ENCODE measurements at places on chromosomes 3 and 15. TPM values are rescaled to one million over a fixed set of nuclear protein-coding genes. Genes with fewer than 3 reads are reported as not detected.
A peak's percentile ranks its signal among the peaks of the same experiment; 100 is the strongest.

GRCh38 chr3:133246773-133247172 is 153.1 kb upstream of the BFSP2 start:
- H3K4me1 ChIP-seq: no peaks in the 10 kb centered on the region
- H3K27me3 ChIP-seq: peaks cover 2% of the 10 kb centered on the region
- DNase-seq: no peak
- H3K36me3 ChIP-seq: no peaks in the 10 kb centered on the region

- no peak overlapping the region for H3K4me3 ChIP-seq
- no peaks in the 10 kb centered on the region for H3K4me1 ChIP-seq
- H3K36me3 ChIP-seq: no peaks in the 10 kb centered on the region
- H3K27ac ChIP-seq: no peak overlapping the region
Observed at GRCh38 chr15:81516461-81516860, 142.4 kb upstream of the TMC3 start.

DNA sequence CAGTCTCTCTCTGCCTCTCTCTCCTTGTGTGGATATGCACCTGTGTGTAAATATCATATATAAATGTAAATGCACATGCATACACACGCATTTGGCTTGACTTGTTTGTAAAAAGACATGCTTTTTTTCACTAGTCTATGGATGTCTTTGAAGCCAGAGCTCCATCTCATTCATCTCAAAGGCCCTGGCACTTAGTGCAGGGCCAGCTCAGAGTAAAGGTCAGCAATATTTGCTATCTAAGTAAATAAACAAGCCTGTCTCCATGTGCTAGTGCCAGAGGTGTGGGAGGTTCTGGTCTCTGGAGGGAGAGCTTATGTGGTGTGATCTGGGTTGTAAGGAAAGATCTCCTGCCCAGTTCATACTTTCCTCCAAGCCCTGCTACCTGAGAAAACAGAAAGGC is 5.6 kb downstream of the CLSTN2 start:
- H3K4me1 ChIP-seq: peaks cover 5% of the 10 kb centered on the region
- peaks cover 26% of the 10 kb centered on the region for H3K27me3 ChIP-seq
- no peak for DNase-seq
- no peak overlapping the region for H3K4me3 ChIP-seq
- H3K36me3 ChIP-seq: no peaks in the 10 kb centered on the region
- no peak overlapping the region for H3K27ac ChIP-seq

- peak overlapping the region; percentile 14 for H3K4me3 ChIP-seq
- peak; percentile 71 for DNase-seq
Observed at GRCh38 chr3:188323067-188323842, 169.3 kb downstream of the LPP start.

- no peak overlapping the region for H3K4me3 ChIP-seq
- peaks cover 2% of the 10 kb centered on the region for H3K36me3 ChIP-seq
- H3K27me3 ChIP-seq: peaks cover 6% of the 10 kb centered on the region
- H3K27ac ChIP-seq: no peak overlapping the region
- DNase-seq: no peak
Observed at GRCh38 chr15:81165535-81165934, 31.1 kb upstream of the IL16 start.

- H3K27me3 ChIP-seq: no peaks in the 10 kb centered on the region
- H3K4me1 ChIP-seq: no peaks in the 10 kb centered on the region
Observed at GRCh38 chr3:66083784-66084213, 45.1 kb upstream of the MAGI1 start.

DNA sequence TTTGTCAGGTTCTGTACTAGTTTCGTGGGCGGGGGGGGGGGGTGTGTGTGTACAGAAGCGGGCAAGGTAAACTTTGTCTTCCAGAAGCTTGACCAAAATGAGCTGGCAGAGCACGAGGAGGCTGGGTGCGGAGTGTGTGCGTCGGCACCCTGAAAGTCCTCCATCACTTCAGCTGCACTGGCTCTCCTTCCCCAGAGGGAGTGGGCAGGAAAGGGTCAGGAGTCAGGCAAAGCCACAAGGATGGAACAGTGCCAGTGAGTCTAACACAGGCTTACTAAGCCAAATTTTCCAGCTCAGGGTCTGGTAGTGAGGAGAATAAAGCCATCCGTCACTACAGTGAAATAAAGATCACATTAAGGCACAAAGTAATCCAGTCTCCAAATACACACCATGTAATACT is 11.9 kb upstream of the SH3GL3 start:
- DNase-seq: no peak
- no peak overlapping the region for H3K4me3 ChIP-seq
- no peak overlapping the region for H3K27ac ChIP-seq
- H3K36me3 ChIP-seq: no peaks in the 10 kb centered on the region

DNA sequence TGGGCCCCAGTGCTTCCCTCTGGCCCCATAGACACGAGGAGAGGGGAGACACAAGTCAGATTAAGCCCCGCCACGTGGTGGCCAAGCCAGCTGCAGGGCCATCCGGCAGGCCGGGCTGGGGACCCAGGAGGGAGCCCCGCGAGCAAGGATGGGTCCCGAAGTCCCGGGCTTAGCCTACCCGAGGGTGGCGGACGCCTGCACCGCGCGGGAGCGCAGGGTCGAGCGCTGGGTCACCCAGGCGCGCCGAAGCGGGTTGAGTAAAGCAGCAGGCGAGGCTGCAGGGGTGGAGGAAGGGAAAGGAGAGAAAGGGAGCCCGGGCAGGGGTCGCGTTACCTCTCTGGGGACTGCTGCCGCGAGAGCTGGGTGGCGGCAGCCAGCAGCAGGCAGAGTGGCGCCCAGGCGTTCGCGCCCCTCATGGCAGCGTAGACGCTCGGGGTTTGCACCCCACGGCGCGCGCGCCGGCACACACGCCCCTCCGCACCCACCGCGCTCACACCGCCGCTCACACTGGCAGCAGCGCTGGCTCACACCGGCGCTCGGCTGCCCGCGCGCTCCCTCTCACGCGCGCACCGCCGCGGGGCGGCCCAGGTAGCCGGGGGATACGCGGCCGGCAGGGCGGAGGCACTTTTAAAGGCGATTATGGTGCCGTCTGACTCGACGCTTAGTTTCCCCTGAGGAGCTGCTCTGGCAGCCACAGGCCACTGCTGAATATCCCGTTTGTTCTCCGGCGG is at the start of gene PCOLCE2:
Gene PCOLCE2, minus strand, starts transcription at position 603 of the 731 bp plus-strand sequence. Its CDS starts 187 bp downstream, at position 416.
- peak; percentile 10 for DNase-seq
- H3K27ac ChIP-seq: no peak within 1 kb of the TSS
- peak within 1 kb of the TSS; percentile 58 for H3K4me3 ChIP-seq
- H3K4me1 ChIP-seq: peaks cover 9% of the 10 kb centered on the region
- no peaks in the 10 kb centered on the region for H3K36me3 ChIP-seq

DNA sequence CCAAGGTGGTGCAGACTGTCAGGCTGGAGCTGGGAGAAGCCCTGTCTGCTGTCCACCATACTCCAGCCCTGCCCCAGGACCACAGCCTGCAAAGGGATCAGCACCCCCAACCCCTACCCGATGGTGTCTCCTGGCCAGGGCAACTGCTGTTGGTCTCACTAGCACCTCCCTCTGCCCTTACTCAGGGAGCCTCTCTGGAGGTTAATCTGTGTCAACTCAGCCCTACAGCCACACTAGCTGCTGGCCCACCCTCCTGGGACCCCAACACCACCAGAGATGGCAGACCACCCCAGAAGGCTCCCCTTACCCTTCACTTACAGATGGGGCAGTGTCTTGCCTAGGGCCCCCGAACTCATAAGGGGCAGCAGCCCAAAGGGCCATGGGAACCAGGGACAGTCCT is 65.2 kb downstream of the TLE3 start:
- no peak overlapping the region for H3K27ac ChIP-seq
- no peaks in the 10 kb centered on the region for H3K27me3 ChIP-seq
- no peaks in the 10 kb centered on the region for H3K36me3 ChIP-seq
- no peaks in the 10 kb centered on the region for H3K4me1 ChIP-seq

- no peaks in the 10 kb centered on the region for H3K27me3 ChIP-seq
- no peak overlapping the region for H3K4me3 ChIP-seq
- no peak for DNase-seq
- H3K36me3 ChIP-seq: no peaks in the 10 kb centered on the region
- H3K27ac ChIP-seq: no peak overlapping the region
Observed at GRCh38 chr3:144308396-144308795, 336.8 kb downstream of the DIPK2A start.

DNA sequence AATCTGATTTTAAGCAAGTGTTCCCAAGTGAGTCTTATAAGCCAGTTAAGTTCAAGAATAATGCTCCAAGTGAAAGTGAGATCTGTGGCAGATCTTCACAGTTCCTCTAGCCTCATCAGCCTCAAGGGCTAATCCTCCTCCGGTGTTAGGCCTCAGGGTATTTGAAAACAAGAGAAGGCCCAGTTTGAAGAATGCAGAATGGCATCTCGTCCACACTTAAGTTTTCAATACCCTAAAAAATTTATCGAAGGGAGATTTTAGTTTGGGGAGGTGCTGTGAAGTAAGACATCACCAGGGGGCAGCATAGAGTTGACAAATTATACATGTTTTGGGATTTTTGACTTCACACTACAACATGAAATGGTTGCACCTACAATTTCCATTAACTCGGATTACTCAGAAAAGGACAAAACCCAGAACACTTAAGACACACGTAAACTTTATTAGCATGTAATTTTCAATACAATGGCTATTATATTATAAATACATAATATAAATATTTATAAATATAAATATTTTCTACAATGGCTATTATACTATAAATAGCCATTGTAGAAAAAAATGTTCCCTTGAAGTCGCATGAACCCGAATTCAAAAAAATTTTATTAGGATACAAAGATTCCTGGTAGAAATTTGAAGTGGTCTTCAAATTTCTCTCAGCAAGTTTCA is 2.3 kb upstream of the TMEM266 start:
- peak; percentile 59 for DNase-seq
- no peak overlapping the region for H3K27ac ChIP-seq
- H3K36me3 ChIP-seq: no peaks in the 10 kb centered on the region
- no peak overlapping the region for H3K4me3 ChIP-seq
- H3K4me1 ChIP-seq: peaks cover 19% of the 10 kb centered on the region

DNA sequence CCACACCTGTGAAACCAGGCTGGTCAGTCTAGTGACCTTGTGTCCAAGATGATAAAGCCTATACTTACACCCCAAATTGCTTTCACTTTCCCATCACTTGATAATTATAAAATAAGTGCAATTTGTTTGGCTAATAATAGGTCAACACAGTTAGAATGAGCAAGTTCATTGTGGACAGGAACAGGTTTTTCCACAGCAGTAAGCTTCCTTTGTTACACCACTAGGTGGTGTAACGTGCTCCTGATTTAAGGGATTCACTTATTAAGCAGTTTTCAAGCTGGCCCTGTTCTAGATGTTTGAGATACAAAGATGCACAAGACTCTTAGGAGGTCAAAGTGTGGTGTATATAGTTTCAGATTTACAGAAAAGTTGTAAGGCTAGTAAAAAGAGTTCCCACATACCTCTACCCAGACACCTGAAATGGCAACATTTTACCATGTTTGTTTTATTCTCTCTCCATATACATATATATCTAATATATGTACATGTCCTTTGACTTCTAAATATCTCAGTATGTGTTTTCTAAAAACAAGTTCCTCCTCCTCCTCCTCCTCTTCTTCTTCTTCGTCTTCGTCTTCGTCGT is 6.8 kb upstream of the MFSD1 start:
- H3K27me3 ChIP-seq: peaks cover 30% of the 10 kb centered on the region
- H3K4me3 ChIP-seq: no peak overlapping the region
- H3K27ac ChIP-seq: no peak overlapping the region
- H3K36me3 ChIP-seq: no peaks in the 10 kb centered on the region
- H3K4me1 ChIP-seq: peaks cover 6% of the 10 kb centered on the region

DNA sequence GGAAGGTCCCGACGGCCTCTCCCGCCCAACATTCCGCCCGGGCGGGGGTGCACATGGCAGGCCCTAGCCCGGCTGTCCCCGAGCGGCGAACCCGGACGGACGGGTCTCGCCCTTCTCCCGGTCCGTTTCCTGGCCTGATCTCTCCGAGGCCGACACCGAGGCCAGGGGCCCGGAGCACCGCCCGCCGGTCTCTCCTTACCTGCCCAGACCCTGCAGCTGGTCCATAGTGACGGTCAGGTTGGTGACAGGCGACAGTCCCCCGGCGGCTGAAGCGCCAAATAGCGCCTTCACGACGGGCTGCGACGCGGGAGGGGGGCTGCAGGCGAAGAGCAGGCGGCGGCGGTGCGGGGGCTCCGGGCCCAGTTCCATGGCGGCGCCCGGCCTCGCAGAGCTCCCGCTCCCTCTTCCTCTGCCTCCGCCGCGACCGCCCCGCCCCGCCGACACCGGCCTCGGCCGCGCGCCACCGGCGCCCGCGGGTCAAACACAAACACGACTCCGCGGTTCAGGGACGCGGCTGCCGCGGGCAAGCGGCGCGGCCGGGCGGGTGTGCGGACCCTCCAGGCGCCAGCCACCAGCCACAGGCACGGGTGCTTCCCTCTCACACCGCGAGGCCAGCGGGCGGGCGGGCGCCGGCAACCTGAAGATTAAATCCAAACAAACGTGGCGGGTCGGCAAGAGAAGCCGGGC is 495 bp downstream of the CDC25A start:
- H3K27me3 ChIP-seq: no peaks in the 10 kb centered on the region
- peak overlapping the region; percentile 85 for H3K27ac ChIP-seq
- no peak for DNase-seq
- H3K36me3 ChIP-seq: peaks cover 35% of the 10 kb centered on the region
- H3K4me3 ChIP-seq: peak overlapping the region; percentile 97

DNA sequence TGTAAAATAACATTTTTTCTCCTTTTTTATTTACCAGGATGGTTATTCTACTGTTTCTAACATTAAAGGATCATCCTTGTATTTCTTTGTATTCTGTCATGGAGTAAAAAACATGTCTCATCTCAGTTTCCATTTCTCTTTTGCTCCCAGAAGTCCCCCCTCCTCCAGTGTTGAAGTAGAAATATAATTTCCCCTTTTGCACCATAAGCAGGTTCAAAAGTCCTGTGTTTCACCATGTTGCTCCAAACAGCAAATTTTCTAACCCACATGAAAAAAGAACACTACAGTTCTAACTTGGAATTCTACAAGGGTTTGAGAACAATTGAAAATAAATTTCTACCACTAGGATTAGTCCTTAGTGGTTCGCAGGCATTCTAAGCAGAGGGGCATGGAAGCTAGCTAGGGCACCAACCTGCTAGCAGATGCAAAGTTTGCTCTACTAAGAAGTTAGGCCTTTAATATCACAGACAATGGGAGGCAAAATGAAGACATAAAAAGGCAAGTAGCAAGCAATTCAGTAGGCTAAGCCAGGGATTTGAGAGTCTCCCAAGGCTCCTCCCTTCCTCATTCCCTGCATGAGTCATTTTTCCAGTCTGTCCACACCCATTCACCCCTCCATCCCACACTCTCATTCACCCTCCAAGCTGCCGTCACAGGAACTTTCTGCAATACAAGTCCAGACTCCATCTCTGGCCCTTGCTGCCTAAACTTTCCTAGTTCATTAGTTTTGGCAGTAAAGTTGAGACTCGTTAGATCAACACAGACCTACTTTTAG is 2.3 kb upstream of the MBNL1 start:
- H3K4me3 ChIP-seq: peak overlapping the region; percentile 91
- peaks cover 53% of the 10 kb centered on the region for H3K4me1 ChIP-seq
- peak overlapping the region; percentile 97 for H3K27ac ChIP-seq
- no peaks in the 10 kb centered on the region for H3K27me3 ChIP-seq
- no peak for DNase-seq

- no peak overlapping the region for H3K27ac ChIP-seq
- peaks cover 19% of the 10 kb centered on the region for H3K36me3 ChIP-seq
- H3K4me1 ChIP-seq: peaks cover 3% of the 10 kb centered on the region
Observed at GRCh38 chr15:64193971-64194370, 31.1 kb upstream of the PPIB start.

Gene WDR93
- not detected for total RNA-seq

Gene CLDN18
- not detected for total RNA-seq

Gene PLA2G4D
- total RNA-seq: not detected

Gene RPUSD3
- total RNA-seq: 49.8 TPM

Gene ZMAT3
- 23.6 TPM for total RNA-seq

Gene SMC4
- total RNA-seq: 309 TPM

Gene TRIM42
- not detected for total RNA-seq

Gene GOLGA8Q
- 1.6 TPM for total RNA-seq

Gene MEGF11
- total RNA-seq: not detected

Gene CYP8B1
- not detected for total RNA-seq

Gene NCK1
- 39.2 TPM for total RNA-seq

Gene IQCF5
- total RNA-seq: not detected

Data from activated CD4-positive, alpha-beta T cell treated with anti-CD3 and anti-CD28 coated beads, Interleukin-2, amount 10 ng/mL, durations not matched to agents 7 days and 5 days (primary cell).